Effector CD4-positive, alpha-beta T cell (primary cell): ENCODE measurements at places on chromosomes 2 and 18.
A peak's percentile ranks its signal among the peaks of the same experiment; 100 is the strongest.

DNA sequence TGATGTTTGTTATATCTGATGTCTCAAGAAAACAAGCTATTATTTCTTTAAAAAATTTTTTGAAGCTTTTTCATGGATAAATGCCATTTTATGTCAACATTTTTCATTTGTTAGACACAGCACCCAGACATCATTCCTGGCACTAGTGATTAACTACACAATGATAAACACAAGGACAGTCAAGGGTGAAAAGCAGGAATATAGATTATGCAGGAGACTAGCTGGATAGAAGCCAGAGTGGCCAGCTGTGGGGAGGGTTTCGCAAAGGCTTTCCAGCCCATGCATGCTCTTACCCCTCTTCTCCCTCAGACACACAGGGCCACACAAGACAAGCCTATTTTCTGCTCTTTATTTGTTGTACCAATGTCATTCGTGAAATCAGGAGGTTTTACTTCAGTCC is 127.1 kb upstream of the TTC39C start:
- no peak for DNase-seq

GRCh38 chr2:217166241-217166850 is 306.5 kb upstream of the TNP1 start:
- DNase-seq = no peak

DNA sequence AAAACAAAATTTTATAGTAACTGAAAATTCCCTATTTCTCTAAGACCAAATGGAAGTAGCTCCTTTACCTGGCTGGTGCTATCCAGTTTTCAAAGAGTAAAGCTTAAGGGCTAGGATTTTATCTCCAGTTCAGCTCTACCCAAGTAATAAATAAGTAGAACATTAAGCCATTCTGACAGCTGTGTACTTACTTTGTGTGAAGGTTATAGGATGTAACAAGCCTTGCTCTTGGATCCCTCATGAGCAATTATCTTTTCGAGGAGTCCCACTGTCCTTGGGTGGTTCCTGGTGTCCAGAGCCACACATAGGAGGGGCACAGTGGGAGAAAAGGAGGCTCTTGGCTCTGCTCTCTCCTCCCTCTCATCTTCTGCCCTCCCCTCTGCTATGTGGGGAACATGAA is 45.5 kb downstream of the KIF5C start:
- DNase-seq = no peak

DNA sequence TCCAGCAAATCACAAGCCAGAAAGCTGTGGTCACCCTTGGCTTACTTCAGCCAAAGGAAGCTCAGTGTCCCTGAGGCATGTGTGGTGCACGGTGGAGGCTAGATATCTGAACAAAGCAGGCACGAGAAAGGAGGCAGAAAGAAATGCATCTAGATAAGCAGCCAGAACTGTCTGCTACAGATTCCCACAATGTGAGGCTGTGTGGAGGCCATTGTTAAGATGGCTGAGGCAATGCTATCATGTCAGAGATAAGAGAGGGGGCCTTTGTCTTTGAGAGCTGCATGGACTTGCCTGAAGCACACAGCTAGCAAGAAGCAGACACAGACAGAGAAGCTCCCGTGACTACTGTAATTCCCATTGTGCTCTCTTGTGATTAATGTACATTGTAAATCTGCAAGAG is 110.5 kb upstream of the LYPD6 start:
- no peak for DNase-seq

DNA sequence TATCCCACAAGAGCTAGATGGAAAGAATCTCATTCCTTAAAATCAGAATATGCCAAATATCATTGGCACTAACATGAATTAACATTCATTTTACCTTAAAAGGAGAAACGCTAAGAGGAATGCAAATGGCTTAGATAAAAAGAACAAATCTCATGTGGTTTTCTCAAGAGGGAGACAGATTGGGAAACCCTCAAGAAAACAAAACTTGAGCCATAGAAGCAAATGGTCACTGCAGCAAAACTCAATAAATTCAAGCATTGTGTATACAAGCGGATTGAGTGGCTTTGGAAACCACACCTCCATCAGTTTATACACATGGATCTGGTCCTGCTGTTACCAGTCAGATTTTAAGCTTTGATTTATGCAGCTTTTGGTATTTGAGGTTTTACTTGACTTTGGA is 1331.8 kb upstream of the ZEB2 start:
- DNase-seq = no peak

DNA sequence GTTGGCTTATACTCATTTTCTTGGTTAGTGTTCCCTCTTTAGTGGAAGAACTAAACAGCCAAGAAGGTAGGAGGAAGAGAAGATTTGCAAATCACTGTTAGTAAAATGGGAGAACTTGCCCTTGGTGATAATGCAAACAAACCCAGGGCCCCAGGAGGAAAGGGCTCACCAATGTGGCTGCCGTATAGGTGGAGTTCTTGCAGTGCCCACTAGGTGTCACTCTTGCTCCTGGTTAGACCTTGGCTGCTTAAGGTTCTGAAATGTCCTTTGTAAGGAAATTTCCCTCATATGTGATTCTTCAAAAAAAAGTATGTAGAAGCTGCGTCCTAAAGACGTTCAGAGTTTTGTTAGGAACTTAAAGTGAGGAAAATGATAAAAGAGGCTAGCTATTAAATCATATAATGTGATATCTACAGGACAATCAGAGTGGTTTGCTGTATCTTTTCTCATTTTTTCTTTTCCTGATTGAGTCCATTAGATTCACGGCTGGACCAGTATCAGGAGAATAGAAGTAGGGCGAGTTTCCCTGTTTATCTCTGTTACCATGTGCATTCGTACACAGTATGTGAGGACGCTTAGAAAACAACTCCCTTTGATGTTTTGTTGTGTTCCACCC is 48.6 kb downstream of the RPIA start:
- peak; percentile 61 for DNase-seq

DNA sequence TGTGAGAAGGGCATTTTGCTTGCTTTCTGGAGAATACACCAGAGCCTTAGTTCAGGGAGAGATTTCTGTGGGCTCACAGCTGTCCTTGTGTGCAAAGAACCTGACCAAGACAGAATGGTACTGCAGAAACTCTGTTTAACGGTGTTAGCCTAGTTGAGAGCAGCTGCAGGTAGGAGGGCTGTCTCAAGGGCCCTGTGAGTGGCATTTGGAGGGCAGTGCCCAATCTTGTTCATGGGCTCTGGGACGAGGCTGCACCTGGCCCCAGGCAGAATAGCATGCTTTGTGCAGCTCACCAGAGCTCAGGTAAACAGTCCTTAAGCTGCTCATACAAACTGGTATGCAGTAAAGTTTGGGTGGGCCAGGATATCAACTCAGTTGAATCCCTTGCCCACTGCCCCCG is 16.9 kb upstream of the RGPD4 start:
- DNase-seq = no peak

DNA sequence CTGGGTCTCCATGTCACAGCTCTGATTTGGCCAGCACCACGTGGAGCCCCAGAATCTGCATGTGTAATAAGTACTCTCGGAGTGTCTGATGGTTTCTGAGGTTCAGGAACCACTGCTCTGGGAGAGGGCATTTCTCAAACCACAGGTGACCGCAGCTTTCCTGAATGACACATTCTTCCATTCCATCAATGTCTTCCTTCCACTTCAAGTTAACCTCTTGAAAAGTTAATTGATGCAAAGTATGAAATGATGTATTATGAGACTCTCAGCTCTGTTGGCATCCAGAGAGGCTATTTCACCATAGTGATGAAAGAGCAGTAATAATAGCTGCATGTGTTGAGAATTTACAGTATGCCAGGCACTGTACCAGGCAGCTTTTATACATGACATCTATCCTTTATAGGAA is 61.3 kb upstream of the CRIM1 start:
- no peak for DNase-seq

DNA sequence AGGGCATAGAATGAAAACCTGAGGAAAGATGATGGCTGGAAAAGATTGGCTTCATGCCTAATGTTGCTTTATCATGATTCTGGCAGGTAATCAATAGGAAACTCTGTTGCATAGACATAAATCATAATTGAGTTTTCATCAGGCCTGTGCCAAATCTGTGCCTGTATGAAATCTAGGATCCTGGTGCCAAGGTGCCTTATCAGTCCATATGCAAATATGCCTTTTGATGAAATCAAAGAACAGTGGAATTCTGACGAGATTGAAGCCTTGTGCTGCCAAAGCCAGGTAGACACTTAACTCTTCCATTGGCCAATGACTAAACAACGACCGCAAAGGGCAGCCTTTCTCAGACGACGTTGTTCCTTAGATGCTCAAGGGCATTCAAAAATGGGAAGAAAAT is 170.0 kb upstream of the CRIM1 start:
- no peak for DNase-seq

DNA sequence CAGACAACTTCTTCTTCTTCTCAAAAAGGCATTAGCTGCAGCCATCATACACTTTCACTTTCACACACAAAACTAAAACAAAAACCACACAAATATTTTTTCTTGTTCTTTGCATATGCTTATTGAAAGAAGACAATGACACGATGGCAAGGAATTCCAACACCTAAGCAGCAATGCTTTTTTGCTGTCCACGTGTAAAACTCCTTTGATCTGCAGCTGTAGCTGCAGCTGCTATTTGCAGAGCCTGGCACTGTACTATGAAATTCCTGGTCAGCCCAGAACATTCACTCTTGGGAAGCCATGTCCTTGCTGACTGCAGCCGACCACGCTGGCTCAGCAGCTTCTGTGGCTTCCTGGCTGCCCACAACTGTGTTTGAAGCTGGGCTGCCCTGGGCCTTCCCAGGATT is 316.2 kb downstream of the CDH2 start:
- DNase-seq = no peak

DNA sequence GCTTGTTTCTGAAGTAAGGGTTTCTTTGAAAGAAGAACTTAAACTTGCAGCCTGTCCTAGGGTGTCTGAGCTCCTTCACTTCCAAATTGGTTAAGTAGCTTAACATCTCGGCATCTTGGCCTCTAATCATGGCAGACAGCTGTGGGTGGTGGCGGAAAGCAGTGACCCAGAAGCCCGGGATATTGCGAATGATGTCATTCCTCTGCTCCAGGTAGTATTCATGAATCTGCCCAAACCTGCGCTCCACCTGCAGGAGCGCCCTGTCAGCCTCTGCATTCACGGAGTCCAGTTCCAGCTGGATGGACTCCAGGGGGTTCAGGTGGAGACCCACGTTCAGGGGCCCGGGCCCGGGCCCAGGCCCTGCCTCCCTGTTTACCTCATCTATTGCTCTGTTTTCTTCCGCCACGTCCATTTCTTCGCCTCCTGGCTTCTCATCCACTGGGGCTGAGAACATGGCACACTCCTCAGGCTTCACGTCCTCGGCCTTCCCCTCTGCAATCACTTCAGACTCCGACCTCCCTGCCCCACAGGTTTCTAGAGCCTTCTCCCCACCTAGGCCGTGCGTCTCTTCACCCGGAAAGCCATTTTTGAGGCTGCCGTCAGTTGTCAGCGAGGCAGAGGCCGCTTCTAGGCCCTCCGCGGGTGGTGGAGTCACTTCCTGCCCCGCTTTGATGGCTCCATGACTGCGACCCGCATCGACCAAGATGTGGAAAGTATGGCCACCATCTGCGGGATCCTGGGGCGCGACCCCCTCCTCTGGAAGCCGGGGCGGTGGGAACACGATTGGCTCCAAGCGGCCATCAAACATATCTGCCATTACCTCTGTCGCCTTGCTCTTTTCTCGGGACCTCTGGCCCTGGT is 569 bp downstream of the TSPYL6 start:
- DNase-seq = no peak

- no peak for DNase-seq
Observed at GRCh38 chr2:85945586-85945985, 56.8 kb upstream of the ST3GAL5 start.

DNA sequence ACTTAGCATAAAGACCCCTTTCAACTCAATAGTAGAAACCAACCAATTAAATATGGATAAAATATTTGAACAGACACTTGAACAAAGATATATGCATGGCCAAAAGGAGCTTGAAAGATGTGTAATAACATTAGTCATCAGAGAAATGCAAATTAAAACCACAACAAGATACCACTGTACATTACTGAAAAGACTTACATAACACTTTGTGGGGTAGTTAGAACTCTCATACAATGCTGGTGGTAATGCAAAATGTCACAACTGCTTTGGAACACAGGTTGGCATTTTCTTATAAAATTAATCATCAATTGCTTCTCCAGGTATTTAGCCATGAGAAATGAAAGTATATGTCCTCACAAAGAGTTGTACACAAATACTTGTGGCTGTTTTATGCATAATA is 60.7 kb downstream of the TTC27 start:
- no peak for DNase-seq

DNA sequence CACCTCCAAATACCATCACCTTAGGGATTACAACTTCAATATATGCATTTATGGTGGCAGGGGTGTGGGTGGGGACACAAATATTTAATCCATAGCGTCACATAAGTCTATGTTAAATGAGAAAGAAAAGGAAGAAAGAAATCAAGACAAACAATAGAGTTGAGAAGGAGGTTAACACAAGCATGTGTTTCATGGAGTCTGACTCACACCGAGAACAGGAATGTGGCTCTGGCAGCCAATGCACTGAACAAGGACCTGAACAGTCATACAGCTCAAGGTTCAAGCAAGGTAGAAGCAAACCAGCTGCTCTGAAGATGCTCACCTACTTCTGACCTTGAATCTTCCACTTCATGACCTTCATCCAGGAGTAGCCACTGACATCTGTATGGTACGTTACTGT is 36.2 kb upstream of the LPIN1 start:
- no peak for DNase-seq

- no peak for DNase-seq
Observed at GRCh38 chr2:3251946-3252345, 125.7 kb downstream of the EIPR1 start.

- DNase-seq = no peak
Observed at GRCh38 chr2:106972782-106973181, 86.8 kb upstream of the ST6GAL2 start.
